ENCODE measurements at places on chromosomes 12 and 14.

GRCh38 chr12:112979041-112979680 is 842 bp downstream of the OAS2 start:
- no peak for DNase-seq

GRCh38 chr14:32734261-32734660 is 204.4 kb upstream of the NPAS3 start:
- no peak for DNase-seq

DNA sequence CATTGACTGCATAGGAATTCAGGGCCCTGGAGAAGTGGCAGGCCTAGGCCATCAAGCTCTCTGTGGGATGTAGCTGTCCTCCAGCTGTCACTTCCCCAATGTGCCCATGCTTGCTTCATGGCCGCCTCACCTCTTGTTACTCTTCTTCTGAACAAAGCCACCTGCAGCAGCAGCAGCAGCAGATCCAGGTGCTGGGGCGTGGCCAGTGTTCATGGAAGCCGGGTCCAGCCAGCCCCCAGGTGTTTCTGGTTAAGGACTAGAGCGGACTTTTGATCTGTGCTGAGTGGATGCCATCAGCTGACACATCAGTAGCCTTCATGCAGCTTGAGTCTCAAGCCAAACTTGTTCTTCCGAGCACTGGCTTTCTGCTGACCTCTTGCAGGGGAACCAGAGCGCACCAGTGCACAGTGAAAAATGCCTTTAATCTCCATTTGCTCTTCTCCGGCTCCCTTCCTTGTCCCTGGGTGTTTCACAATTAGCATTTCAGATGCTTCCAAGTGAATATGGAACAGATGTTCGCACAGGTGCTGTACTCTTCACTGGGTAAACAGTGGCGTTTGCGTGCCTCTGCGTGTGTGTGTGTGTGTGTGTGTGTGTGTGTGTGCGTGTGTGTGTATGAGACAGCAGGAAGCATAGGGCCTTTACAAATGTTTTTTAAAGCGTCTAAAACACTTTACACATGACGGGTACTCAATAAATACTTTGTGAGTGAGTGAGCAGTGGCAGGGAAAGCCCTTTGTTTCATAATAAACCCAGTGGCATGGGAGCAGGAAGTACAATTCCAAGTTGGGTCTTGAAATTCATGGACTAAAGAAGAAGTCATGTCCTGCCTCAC is 20.1 kb downstream of the TPCN1 start:
- DNase-seq: no peak

GRCh38 chr12:5989621-5990020 is 44.6 kb upstream of the ANO2 start:
- no peak for DNase-seq

DNA sequence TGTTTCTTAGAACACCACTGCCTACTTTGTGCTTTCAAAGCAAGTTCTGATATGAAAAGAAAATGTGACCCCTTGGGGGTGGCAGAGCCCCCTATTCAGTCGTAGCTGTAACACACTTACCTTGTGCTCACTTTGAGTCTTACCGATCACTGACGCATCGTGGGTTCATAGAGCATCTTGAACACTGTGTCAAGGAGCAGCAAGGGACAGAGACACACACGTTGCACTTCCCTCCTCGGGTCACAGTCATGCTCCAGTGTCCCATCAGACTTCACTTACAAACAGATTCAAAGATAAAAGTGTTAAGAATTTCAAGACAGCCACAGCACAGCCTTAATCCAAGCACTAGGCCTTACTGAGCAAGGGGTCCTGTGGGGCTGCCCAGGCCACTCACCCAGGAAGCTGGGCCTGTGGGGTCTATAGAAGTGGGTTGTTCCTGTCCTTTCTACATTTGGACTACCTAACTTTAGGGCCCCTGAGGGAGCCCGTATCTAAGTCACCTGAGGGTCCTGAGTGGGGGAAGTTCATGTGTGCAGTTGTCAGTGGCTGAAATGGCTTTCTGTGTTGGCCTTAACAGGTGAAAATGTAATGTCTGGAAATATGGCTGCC is 75.4 kb upstream of the BDKRB2 start:
- DNase-seq: no peak

GRCh38 chr12:121475279-121475678 is 75.4 kb downstream of the RNF34 start:
- no peak for DNase-seq

DNA sequence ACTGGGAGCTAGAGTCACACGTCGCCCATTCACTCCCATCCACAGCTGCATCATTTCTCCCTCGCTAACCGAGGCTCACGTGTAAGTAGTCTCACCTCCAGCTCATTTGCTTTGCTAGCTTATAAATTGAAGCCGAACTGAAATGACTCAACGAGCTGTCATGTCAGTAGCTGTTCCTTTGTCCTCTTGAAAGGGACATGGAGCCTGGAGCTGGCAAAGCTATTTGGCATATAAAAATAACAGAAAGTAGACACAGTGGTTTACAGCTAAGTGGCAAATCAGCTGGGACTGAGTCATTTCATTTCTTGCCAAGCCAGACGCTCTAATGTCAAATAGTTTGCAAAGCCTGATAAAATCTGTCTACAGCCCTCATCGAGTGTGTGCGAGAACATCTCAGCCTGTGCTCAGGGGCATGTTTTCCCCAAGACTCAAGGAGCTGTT is 114.4 kb upstream of the TMEM233 start:
- no peak for DNase-seq
